ENCODE measurements at places on chromosomes 6 and 20.
A peak's percentile ranks its signal among the peaks of the same experiment; 100 is the strongest.

DNA sequence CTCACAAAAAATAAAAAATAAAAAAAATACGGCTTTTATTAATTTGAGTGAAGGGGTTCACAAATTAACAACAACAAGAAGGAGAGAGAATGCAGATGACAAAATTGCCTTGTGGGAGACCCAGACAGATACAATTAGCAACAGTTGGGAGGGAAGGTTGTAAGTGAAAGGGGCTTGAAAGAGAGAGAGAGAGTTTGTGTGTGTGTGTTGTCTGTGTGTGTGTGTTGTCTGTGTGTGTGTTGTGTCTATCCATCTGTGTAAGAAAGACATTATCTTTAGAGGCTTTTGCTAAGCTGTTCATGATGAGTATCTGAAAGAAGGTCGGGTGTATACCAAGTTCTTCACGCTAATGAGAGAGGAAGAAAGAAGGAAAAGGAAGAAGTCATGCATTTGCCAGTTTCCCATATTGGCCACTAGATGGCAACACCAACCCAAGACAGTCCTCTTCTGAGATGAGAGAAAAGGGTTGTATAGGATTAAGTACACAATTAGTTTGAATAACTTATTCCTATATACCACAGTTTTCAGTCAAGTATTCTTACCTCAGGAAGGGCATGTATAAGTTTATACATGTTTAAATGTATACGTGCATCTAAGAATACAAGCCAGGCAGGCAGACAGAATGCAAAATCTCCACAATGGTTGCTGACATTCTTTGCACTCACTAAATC, 63.7 kb upstream of the CD2AP start:
- peak; percentile 68 for DNase-seq

DNA sequence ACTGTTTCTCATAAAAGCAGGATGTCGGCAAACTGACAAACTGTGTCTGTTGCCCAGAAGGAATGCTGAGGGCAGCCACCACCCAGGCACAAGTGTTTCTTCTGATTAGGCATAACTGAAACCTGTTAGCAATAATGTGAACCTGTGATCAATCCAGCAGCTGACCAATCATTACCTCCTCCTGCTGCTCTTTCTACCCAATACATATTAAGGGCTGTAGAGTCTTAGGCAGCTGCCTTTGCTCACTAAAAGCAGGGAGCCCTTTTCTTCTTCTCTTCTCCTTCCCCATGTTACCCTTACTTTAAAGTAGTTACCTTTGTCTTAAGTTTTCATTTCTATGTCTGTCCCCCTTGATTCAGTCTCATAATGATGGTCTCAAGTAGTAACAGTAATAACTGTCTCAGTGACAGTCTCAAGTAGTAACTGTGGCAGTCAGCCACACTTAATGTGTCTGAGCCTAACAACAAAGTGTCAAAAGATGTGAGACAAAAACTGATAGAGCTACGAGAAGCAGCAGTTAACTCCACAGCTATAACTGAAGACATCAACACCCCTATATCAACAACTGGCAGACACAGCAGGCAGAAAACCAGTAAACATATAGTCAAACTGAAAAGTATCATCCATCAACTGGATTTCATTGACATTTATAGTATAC, 37.0 kb downstream of the RANBP9 start:
- DNase-seq: no peak

GRCh38 chr6:155439376-155439775, 16.3 kb downstream of the NOX3 start:
- DNase-seq: no peak

GRCh38 chr20:52789716-52790115, 182.4 kb upstream of the TSHZ2 start:
- no peak for DNase-seq

- no peak for DNase-seq
Observed at GRCh38 chr6:161085246-161085645, 93.7 kb downstream of the MAP3K4 start.

- DNase-seq: no peak
Observed at GRCh38 chr20:50560867-50561266, 50.7 kb downstream of the PTPN1 start.

Measured in fibroblast of skin of abdomen (primary cell).